ENCODE measurements at places on chromosomes 2 and 18. TPM values are rescaled to one million over a fixed set of nuclear protein-coding genes. Genes with fewer than 3 reads are reported as not detected.

GRCh38 chr2:218264773-218265561, 4.2 kb downstream of the GPBAR1 start:
- H3K27ac ChIP-seq, result no peak overlapping the region
- peaks cover 30% of the 10 kb centered on the region for H3K4me1 ChIP-seq

- H3K4me1 ChIP-seq, result no peaks in the 10 kb centered on the region
- H3K4me3 ChIP-seq, result no peak overlapping the region
- no peak for DNase-seq
- peaks cover 4% of the 10 kb centered on the region for H3K27me3 ChIP-seq
These were observed 166.6 kb upstream of the HNMT start for GRCh38 chr2:137797641-137798040.

- no peak for DNase-seq
- H3K4me3 ChIP-seq, result no peak overlapping the region
- no peak overlapping the region for H3K27ac ChIP-seq
These were observed 14.1 kb downstream of the KLF11 start for GRCh38 chr2:10057231-10058107.

Gene RAB17
- polyA plus RNA-seq, result not detected

Gene CLK1
- polyA plus RNA-seq, result 15.5 TPM

Gene DNER
- polyA plus RNA-seq, result not detected

Gene AOX1
- polyA plus RNA-seq, result not detected

Gene DPP10
- polyA plus RNA-seq, result not detected

Gene WNT6
- polyA plus RNA-seq, result not detected
